ENCODE measurements at places on chromosomes 4 and X. TPM values are rescaled to one million over a fixed set of nuclear protein-coding genes. Genes with fewer than 3 reads are reported as not detected.

DNA sequence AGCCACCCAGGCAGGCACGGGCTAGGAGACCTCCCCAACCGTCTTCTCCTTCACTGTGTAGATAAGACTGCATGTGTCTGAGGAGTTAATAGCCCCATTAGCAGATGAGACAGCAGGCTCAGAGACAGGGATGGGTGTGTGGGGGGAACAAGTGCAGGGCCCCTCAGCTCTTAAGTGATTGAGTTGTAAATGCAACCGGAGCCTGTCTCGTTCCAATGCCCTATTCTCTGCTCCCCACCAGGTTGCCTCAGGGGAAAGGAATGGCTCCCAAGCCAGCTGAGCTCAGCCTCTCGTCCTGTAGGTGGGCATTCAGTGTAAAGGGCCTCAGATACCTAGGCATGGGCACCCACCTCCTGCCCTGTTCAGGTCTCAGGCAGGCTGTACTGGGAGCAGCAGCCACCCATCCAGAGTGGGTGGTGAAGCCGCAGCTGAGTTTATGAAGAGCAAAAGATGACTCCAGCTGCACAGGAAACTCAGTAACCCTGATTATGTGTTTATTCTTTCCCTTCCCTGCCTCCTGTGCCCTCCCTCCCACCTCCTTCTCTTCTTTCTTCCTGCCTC lies 87.3 kb downstream of the PJA1 start:
- no peak overlapping the region for H3K4me3 ChIP-seq
- H3K4me1 ChIP-seq: no peaks in the 10 kb centered on the region
- no peak for DNase-seq
- H3K36me3 ChIP-seq: no peaks in the 10 kb centered on the region
- H3K27ac ChIP-seq: no peak overlapping the region

- H3K27me3 ChIP-seq: no peaks in the 10 kb centered on the region
- H3K4me3 ChIP-seq: no peak overlapping the region
- H3K36me3 ChIP-seq: no peaks in the 10 kb centered on the region
- DNase-seq: no peak
Measured at GRCh38 chr4:85381968-85382367, 93.0 kb upstream of the ARHGAP24 start.

MAGEC3 gene
- not detected for total RNA-seq

DNA sequence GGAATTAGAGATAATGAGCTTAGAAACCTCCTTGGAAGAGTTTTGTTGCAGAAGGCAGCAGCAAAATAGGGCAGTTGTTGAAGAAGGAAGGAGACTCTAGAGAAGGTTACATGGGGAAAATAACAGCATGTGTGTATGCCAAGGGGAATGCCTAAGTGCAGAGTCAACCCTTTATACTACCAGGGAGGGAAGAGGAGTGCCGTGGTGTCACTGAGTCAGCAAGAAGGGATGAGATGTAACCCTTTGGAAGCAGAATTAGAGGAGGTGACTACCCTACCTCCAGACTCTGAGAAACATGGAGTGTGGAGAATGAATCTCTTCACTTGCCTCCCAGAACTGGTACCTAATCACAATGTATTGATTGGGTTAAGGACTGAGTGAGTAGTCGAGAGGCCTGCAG lies 6.7 kb upstream of the GABRE start:
- H3K27me3 ChIP-seq: no peaks in the 10 kb centered on the region
- H3K27ac ChIP-seq: no peak overlapping the region
- no peaks in the 10 kb centered on the region for H3K4me1 ChIP-seq
- no peaks in the 10 kb centered on the region for H3K36me3 ChIP-seq

Data from T-helper 17 cell (primary cell).